Suppressor macrophage (primary cell): ENCODE measurements at places on chromosomes 7 and 10.

GRCh38 chr10:21694631-21695030 is 160.6 kb downstream of the MLLT10 start:
- DNase-seq: no peak

GRCh38 chr7:14973712-14974428 is 71.3 kb upstream of the DGKB start:
- DNase-seq: no peak

GRCh38 chr7:78765943-78766729 is 687.3 kb downstream of the MAGI2 start:
- DNase-seq: no peak

DNA sequence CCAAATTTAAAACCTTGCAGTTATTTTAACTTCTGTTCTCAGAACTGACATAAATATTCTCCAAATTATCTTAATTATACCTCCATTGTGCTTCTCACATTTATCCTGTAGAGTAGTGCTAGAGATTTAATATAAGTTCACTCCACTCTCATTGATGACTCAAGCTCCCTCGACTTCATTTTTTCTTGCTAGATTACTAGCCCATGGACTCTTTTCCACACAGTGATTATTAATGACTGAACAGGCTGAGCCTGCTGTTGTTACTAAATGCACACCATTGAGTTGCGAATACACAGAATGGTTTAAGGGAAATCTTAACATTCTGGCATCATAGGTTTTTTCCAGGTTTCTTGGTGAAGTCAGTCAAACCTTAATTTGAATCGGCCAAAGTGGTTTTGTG is 179.5 kb upstream of the AKR1E2 start:
- DNase-seq: no peak

- DNase-seq: no peak
Observed at GRCh38 chr10:107919626-107920235, 755.2 kb upstream of the SORCS1 start.

DNA sequence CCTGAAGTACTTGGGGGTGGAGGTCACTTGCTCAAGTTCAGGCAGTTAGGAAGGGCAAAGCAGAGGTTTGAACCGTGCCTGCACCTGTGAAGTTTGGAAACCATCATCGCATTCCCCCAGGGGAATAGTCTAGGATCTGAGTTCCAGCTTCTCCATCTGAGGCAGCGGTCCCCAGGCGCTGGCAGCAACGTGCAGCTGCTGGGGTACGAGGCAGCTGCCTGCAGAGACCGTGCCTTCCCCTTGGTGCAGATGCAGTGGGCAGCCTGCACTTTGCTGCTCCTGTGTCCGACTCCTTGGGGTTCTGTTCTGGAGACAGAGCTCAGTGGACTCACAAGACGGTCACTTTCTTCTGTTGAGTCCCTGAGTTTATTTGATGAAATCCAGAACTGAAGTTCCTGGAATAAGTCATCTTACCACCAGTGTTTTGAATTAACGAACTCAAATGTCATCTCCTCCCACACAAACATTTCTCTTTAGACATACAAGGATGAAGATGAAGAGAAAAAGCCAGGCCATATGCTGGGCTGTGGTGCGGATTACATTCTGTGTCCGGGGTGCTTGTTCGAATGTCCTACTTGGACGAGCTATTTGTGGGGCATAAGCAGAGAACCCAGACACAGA is 19.9 kb upstream of the GIMAP8 start:
- no peak for DNase-seq

DNA sequence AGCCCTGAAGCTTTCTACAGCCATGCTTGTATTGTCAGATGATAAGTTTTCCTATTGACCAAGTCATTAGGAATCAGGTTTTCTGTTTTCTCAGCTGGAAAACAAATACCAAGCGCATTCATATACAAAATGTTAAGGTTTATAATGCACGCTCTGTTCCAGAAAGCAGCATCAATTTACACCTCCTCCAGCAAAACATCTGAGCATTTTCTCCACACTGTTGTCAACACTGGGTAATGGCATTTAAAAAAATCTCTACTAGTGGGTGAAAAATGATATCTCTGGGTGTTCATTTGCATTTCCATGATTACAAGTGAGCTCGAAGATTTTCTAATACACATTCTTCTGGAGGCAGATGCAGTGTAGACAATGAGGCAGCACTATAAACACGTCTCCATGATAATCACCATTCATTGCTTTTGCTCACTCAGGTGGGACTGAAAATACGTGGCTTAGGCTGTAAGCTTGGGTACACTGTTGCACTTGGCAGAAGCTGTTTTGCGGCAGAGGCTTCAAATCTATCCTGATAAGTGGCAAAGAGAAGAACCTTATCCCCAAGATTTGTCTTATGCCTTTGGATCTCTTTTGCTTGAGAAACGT is 114.8 kb upstream of the PLPP4 start:
- no peak for DNase-seq

GRCh38 chr10:12340937-12341336 is 8.4 kb upstream of the CAMK1D start:
- DNase-seq: no peak

DNA sequence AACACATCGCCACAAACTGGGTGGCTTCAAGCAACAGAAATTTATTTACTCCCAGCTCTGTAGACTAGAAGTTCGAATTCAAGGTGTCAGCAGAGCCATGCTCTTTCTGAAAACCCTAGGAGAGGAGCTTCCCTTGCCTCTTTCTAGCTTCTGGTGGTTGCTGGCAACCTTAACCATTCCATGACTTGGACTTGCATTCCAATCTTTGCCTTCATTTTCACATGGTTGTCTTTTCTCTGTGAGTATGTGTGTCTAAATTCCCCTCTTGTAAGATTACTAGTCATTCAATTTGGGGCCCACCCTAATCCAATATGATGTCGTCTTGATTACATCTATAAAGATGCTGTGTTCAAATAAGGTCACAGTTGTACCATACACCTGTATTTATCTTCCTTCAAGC is 65.9 kb upstream of the PRKG1 start:
- DNase-seq: no peak

DNA sequence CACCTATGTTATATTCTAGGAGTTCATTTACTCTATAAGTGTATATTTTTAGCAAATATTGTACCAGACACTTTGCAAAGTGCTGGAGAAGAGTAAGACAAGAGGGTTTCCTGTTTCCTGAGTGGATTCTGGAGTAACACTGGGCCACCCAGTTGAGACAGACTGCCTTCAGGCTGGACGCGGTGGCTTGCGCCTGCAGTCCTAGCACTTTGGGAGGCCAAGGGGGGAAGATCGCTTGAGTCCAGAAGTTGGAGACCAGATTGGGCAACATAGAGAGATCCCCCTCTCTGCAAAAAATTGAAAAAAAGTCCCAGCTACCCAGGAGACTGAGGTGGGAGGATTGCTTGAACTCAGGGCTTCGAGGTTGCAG is 772 bp upstream of the ZSCAN25 start:
- no peak for DNase-seq

GRCh38 chr7:156612930-156613329 is 27.6 kb upstream of the RNF32 start:
- no peak for DNase-seq

DNA sequence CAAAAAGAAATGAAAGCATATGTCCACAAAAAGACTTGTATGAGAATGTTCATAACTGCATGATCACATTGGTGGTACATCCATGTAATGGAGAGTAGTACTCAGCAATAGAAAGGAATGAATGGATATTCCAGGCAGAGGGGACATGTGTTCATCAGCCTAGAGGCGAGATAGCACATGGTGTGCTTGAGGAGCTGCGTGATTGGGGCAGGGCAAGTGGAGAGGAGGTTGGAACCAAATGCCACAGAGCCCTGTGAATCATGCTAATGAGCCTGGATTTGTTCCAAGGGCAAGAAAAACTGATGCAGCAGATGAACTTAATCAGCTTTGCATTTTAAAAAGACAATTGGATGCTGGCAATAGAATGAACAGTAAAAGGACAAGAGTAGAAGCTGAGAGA is 73.3 kb downstream of the C10orf90 start:
- no peak for DNase-seq

GRCh38 chr10:76231286-76231934 is 800.0 kb downstream of the LRMDA start:
- DNase-seq: no peak
